Esophagus muscularis mucosa (tissue), 4 donors: ENCODE measurements at places on chromosomes 16 and 17.

- peak overlapping the region; percentile 34 for H3K27ac ChIP-seq
- peaks cover 17% of the 10 kb centered on the region for H3K4me1 ChIP-seq
- no peaks in the 10 kb centered on the region for H3K27me3 ChIP-seq
- H3K4me3 ChIP-seq, result no peak overlapping the region
Measured at GRCh38 chr16:66618588-66619375, 14.3 kb downstream of the CMTM3 start.

DNA sequence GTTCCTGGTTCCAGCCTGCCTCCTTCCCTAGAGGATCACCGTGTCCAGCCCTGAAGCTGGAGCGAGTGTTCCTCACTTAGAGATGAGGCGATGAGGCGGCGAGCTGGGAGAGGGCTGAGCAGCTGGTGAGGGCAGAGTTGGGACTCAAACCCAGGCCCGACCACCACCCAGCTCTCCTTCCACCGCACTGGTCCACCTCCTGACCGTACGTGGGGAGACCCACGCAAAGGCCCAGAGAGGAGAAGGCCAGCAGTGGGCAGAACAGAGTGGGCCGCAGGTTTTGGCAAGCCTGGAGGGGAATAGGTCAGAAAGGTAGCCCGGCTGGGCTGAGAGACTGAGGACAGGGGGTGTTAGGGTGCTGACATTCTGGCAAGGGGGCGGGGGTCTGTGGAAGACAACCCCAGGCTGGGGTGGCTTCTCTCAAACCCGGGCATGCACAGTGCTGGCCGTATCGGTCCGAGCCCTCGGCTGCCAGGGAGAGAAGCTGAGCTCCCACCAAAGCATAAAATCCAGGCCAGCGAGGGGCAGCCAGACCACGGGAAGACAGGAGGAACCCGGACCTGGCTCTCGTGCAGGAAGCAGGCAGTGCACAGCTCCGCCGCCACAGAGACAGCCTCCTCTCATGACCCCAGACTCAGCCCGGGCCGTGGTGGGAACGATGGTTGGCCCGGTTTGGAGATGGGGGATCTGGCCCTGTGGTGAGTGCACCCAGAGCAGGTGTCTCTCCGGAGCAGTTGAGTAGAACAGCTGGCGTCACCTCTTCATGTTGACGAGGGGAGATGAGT is 24.9 kb downstream of the MLYCD start:
- no peak for DNase-seq
- peaks cover 12% of the 10 kb centered on the region for H3K4me1 ChIP-seq
- peaks cover 61% of the 10 kb centered on the region for H3K36me3 ChIP-seq
- no peak overlapping the region for H3K27ac ChIP-seq
- no peaks in the 10 kb centered on the region for H3K27me3 ChIP-seq

DNA sequence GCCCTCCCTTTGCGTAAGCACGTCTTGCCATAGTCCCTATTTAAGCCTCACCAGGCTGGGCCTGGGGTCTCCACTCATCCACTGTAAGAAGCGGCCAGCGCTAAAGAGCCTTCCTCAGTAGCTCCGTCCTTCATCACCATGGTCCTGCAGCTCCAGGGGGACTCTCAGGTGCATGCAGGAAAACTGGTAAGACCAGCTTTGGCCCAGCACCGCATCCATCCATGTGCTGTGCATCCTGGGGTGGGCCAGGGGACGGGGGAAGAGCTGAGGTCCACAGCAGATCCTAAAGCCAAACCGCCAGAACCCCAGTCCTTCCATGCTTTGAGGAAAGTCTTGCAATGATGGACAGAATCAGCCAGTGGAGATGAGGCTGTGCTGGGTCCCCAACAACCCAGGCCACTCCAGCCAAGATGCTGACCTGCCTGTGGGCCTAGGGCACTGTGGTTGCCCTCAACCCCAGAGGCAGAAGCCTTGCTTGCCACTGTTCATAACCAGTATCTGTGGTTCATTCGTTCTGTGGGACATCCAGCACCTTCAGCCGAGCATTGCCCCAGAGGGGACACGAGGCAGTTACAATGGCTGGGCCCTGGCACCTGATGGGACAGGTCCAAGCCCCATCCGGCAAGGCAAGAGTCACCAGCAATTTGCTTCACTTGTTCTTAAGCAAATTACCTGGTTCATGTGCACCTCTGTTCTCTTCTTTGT is 44.4 kb downstream of the RBFOX3 start:
- no peaks in the 10 kb centered on the region for H3K27me3 ChIP-seq
- no peaks in the 10 kb centered on the region for H3K4me1 ChIP-seq
- H3K27ac ChIP-seq, result no peak overlapping the region
- H3K36me3 ChIP-seq, result no peaks in the 10 kb centered on the region
- no peak for DNase-seq

DNA sequence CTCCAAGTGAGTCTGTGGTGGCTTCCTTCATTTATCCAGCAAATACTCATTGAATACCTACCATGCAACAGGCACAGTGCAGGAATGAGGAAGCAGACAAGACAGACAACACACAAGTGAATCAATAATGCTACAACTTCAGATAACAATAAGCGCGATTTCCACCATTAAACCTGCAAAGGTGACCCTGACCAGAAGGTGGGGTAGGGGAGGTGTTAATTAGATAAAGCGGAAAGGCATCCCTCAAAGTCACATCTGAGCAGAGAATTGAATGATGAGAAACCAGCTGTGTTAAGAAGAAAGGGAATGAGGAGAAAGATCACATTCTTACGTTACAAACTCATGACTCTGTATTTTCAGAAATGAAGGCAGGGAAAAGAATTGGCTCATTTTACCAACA is 26.3 kb downstream of the ZZEF1 start:
- H3K27me3 ChIP-seq, result no peaks in the 10 kb centered on the region
- peaks cover 97% of the 10 kb centered on the region for H3K36me3 ChIP-seq
- H3K4me3 ChIP-seq, result no peak overlapping the region

DNA sequence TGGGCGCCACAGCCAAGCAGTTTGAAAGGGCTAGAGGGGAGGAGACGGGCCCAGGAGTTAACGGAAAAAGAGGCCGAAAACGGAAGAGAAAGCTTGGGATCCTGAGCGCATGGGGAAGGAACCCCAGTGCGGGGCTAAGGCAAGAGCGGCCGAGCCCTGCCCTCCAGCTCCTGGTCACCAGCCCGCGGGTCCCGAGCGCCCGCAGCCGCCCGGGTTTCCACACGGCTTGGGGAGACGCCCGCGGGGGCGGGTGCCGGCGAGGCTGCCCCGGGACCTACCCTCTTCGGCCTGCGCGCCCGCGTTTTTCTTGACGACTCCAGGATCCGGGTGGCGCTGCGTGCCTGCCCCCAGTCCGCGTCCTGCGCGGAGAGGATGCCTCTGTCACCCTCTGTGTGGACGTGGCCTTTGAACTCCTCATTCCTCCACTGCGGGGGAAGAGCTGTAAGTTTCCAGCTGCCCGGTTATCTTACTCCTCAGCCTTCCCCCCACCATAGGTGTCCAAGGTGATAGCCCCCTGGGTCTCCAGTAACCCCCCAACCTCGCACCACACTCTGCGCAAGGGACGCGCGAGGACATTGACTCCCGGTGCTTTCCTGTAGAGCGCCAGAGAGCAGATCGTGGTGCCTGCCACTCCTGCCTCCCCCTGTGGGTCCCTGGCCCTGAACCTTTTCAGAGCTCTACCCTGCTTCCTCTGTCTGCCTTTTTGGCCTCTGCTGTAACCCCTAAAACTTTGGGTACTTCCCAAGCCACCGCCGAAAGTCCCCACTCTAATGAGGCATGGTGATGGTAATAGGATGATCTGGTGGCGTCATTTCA is 1.7 kb upstream of the CDH11 start:
- no peaks in the 10 kb centered on the region for H3K27me3 ChIP-seq
- H3K4me3 ChIP-seq, result peak overlapping the region; percentile 82
- no peak for DNase-seq
- H3K36me3 ChIP-seq, result no peaks in the 10 kb centered on the region
- H3K4me1 ChIP-seq, result peaks cover 10% of the 10 kb centered on the region
